Activated CD8-positive, alpha-beta memory T cell treated with anti-CD3 and anti-CD28 coated beads for 1 hour (primary cell): ENCODE measurements at places on chromosomes 2 and 18.

DNA sequence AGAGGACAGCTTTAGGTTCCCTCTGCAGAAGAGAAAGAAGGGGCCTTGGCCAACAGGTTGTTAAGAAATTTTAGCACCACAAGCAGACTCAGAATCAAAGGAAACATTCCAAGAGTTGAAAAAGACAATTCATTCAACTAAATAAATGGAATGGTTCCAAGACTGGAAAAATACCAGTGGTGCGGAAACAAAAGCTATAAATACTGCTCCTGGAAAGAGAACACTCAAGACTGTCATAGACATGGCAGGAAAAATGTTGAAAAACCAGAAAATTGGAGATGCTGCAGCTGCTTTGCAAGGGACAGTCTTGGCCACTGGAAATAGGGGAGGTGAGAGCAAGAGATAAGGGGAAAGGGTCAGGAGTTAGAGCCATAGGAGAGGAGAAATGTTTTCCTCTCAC, 312.7 kb upstream of the CYRIA start:
- no peak for DNase-seq

DNA sequence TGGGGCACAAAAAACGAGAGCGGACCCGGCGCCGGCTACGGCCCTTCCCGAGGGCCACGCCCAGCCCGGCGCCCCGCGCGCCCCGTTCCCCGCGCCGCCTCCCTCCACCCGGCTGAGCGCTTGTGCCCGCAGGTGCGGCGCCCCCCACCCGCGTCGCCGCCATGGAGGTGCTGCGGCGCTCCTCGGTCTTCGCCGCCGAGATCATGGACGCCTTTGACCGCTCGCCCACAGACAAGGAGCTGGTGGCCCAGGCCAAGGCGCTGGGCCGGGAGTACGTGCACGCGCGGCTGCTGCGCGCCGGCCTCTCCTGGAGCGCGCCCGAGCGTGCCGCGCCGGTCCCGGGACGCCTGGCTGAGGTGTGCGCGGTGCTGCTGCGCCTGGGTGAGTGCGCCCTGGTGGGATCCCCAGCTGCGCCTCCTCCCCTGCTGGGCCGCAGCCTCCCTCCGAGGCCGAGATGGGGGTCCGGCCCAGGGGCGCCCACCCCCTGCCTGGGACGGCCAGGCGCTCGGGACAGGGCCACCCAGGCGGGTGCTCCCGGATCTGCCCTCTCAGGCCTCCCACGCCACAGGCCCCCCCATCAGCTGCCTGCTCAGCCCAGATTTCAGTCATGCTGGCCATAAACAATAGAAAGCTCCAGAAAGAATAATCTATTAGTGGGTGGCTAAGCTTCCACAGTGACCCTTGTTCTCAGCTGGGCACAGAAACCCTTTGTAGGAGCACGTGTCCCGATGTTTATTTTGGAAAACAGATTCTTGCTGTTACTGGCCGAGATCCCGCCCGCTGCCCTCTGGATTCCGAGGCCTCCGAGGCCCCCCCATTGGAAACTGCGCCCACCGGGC, 997 bp downstream of the BOK start:
- DNase-seq: no peak

- DNase-seq: no peak
Measured at GRCh38 chr2:65415091-65415490, 17.3 kb downstream of the SPRED2 start.

- DNase-seq: no peak
Measured at GRCh38 chr2:233353101-233353768, 1.1 kb upstream of the DGKD start.

DNA sequence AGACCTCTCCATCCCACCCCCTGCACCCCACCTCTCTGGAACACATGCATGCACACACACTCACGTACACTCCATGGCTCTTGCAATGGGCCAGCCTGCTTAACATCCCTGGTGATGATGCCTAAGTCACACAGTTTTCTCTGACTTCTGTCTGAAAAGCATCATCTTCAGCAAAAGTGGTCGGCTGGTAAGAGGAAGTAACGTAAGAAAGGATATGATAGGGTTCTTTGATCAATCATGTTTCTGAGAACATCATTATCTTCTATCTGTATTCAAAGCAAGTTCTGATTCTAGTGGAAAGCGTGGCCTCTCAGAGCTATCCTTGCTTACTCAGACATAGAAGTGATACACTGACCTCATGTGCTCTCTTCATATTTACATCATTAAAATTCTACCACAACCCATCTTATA, 11.4 kb upstream of the NDUFV2 start:
- no peak for DNase-seq

- DNase-seq: no peak
Measured at GRCh38 chr18:77062518-77063003, 70.0 kb downstream of the MBP start.

DNA sequence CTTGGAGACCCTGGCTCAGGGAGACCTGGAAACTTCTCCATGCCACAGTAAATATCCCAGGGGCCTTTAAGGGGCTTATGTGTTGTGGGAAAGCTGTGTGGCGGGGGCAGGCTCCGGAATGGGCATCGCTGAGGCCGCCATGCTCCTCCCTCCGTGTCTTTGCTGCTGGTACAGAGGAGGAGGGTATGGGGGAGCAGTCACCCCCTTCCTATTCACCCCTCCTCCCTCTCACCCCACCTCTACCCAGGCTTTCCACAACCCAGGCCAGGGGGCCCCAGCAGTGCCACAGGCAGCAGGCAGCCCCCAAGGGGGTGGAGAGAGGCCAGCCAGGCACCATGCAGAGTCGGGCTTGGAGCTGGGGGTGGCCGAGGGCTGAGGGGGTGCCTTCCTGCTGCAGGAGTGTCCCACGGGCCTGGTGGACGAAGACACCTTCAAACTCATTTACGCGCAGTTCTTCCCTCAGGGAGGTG, 28.0 kb upstream of the FAHD2A start:
- no peak for DNase-seq

- DNase-seq: no peak
Measured at GRCh38 chr2:173431191-173431590, 76.5 kb downstream of the CDCA7 start.

- DNase-seq: no peak
Measured at GRCh38 chr18:31702449-31702848, 18.1 kb upstream of the B4GALT6 start.

DNA sequence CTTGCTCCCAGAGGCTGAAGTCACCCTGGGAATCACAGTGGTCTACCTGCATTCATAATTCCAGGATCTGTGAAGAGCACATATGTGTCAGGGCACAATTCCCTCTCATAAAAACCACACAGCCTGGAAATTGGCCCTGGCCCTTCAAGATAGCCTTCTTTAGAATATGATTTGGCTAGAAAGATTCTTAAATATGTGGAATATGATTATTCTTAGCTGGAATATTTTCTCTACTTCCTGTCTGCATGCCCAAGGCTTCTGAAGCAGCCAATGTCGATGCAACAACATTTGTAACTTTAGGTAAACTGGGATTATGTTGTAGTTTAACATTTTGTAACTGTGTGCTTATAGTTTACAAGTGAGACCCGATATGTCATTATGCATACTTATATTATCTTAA, 24.2 kb downstream of the ICOS start:
- no peak for DNase-seq

- no peak for DNase-seq
Measured at GRCh38 chr2:227430639-227431038, 41.3 kb upstream of the AGFG1 start.

DNA sequence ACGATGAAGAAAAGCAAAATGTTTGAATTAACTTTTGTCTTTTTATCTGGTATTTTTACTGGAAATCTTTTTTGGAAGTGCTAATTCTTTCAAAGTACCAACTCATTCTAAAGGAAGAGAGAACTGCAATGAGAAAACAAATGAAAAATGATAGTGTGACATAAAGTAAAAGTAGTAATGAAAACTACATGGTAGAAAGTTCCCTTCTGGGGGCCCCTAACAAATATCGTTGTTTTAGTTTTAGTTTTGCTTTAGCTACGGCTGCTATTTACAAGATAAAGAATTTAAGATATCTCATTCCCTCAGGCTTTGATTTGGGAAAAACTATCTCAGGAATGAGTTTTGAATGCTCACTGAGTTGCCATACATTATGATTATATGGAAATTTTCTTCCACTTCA, 161.4 kb downstream of the XIRP2 start:
- DNase-seq: no peak

- no peak for DNase-seq
Measured at GRCh38 chr18:5166606-5167280, 30.3 kb downstream of the AKAIN1 start.

DNA sequence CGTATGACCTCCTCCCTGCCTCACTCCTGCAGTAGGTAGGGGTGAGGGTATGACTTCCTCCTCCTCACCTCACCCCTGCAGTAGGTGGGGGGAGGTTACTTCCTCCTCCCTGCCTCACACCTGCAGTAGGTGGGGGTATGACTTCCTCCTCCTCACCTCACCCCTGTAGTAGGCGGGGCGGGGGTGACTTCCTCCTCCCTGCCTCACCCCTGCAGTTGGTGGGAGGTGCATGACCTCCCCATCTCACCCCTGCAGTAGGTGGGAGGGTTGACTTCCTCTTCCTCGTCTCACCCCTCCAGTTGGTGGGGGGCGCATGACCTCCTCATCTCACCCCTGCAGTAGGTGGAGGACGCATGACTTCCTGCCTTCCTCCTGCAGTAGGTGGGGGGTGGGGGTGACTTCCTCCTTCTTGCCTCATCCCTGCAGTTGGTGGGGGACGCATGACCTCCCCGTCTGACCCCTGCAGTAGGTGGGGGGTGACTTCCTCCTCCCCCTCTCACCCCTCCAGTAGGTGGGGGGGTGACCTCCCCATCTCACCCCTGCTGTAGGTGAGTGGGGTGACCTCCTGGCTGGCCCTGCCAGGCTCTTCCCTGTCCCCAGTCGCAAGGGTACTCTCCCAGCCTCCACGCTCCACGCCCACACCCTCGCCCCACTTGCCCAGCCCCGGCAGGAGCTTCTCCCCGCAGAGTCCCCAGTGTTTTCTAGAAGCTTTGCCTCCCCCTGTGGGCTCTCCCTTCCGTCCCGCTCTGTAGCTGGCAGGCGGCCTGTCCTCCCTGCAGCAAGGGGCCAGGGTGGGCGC, 39.3 kb downstream of the TSHZ1 start:
- DNase-seq: no peak

- DNase-seq: no peak
Measured at GRCh38 chr18:58235001-58235436, 191.0 kb downstream of the NEDD4L start.

DNA sequence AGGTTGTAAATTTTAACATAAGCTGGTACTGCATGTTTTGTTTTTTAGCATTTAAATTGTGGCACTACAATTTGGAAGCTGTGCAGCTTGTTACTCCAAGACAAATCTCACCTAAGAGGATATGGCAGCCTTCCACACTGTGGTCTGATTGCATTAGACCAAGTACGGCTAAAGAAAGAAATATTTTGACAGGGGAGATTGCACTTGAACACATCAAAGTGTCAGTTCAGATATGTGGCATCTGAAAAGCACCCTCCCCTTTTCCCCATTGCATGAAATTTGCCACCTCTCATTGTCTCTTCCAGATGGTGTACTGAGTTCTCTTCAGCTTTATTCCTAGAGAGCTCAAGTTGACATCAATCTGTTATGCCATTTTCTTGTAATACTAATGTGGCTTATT, 295.9 kb downstream of the ERBB4 start:
- no peak for DNase-seq

GRCh38 chr2:105313877-105314276, 15.7 kb downstream of the TGFBRAP1 start:
- no peak for DNase-seq

DNA sequence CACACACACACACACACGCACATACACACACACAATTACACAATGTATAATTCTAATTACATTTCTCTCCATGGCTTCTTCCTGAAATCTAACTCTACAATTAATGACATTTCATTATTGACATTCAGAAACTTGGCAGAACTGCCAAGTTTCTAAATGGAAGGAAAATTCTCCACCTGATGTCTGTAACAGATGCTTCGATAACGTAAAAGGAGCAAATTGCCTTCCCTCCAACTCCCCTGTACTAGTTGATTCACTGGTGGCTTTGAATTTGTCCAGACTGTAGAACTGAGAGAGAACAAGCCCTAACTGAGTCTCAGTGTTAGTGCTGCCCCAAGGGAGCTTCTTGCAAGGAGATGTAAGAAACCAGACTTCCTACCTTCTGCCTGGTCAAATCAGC, 255.1 kb upstream of the TMEM200C start:
- DNase-seq: no peak

GRCh38 chr2:216033403-216033802, 20.1 kb upstream of the MREG start:
- DNase-seq: no peak

DNA sequence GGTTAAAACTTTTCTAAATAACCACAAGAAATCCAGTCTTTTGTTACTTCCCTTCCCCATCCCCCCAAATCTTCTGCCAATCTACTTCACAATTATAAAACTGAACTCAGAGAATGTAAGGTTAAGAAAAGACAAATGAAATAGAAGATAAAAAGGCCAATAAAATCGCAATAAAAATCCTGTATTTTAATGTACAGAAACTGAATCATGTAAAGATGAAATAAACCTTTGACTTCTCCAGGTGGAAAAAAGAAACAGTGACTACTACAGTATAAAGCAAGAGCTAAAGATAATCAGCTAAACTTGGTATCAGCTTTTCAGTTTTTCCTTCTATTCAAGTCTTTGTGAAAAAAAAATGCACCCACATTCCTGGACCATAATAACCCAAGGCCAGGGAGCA, 1.7 kb downstream of the SYT4 start:
- DNase-seq: no peak

DNA sequence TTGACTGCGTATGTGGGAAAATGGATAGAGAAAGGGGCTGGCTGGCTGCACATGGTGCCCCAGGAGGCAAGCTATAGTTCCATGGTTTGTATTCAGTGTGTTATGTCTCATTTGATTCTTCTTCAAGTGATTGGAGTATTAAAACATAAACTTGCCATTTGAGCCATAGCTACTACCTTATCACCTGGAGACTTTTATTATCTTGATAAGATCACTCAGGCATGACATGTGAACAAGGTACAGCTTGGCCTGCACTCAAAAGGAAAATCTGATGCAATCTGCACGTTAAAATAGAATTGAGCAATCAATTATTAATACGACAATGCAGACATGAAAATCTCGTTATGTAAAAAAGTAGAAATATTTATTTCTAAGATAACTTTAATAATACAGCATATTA, 116.9 kb downstream of the RND3 start:
- no peak for DNase-seq

DNA sequence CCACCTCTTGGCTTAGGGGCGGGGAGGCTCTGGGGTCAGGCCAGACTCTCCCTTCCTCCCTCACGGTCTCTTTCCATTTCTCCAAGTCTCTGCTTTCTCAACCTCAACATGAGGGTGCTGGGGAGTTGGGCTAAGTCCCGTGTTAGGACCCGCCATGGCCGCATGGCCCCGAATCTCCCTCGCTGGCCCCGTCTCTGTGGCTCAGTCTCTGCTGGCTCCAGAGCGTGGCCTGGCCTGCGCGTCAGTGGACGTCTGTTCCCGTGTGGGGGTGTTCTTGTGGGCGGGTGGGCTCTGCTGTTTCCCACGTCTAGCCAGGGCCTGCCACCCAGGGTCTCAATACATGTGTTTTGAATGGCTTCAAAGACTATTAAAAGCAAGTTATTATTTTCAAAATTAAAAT, 12.4 kb downstream of the ALLC start:
- no peak for DNase-seq

- no peak for DNase-seq
Measured at GRCh38 chr18:51089691-51090090, 59.7 kb downstream of the SMAD4 start.
